ENCODE measurements at places on chromosomes 16 and 17. TPM values are rescaled to one million over a fixed set of nuclear protein-coding genes. Genes with fewer than 3 reads are reported as not detected.

DNA sequence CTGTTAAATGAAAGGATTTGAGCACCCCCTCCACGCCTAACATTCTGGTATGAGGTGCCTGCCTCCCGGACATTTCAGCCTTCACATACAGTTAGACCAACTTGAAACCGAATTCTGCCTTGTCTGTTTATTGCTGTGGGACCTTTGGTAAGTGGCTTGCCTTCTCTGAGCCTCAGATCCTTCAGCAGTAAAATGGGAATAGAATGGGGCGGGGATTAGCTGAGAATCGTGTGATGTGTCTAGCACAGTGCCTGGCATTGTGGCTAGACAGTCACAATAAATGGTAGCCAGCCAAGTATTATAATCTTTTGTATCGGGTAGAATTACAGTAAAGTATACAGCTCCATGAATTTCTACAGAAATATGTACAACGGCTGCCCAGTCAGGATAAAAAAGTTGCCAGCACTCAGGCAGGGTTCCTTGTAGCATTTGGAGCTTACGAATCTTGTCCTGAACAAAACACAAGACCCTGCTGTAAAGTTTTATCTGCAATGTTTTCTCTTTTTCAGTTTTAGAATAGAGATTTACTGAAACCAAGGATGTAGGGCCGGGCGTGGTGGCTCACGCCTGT, 786 bp downstream of the TMC7 start:
- no peak for DNase-seq

The SMIM22 gene
- total RNA-seq = not detected

The CTDNEP1 gene
- total RNA-seq = 9.6 TPM

GRCh38 chr17:3400055-3400454, 1.8 kb upstream of the OR1E1 start:
- DNase-seq = no peak

GRCh38 chr16:69217433-69217832, 30.5 kb downstream of the SNTB2 start:
- peak; percentile 8 for DNase-seq

DNA sequence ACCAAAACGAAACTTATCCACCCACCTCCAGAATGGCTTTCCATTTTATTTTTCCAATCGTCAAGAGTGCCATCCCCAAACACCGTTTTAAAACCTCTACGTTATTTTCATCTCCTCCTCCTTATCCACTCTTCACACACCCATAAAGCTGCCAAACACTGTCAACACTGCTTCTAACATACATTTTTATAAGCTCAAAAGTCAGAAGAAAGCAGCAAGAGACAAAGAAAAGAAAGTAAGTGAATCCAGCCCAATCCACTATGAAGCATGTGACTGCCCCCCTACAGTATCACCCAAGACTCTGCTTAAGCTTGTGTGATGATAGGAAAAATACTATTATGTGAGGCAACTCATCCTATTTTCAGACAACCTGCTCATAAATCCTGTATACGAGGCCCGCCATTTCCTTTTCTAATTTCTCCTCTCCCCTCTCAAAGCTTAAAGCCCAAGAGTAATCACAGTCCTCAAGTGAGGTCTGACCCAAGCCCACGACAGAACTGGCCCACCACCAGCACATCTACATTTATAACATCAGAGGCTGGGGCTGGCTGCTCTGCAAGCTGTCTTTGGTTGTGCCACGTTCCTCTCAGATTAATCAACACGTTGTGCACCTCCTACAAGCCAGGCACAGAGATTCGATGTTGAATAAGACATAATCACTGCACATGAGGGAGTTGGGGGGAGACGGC, 16.3 kb downstream of the USP31 start:
- no peak for DNase-seq

GRCh38 chr16:57192146-57192545, 6.0 kb downstream of the RSPRY1 start:
- no peak for DNase-seq

The SERPINF2 gene
- total RNA-seq = 0.68 TPM

The WNT9B gene
- not detected for total RNA-seq

The SLX4 gene
- 4.8 TPM for total RNA-seq

DNA sequence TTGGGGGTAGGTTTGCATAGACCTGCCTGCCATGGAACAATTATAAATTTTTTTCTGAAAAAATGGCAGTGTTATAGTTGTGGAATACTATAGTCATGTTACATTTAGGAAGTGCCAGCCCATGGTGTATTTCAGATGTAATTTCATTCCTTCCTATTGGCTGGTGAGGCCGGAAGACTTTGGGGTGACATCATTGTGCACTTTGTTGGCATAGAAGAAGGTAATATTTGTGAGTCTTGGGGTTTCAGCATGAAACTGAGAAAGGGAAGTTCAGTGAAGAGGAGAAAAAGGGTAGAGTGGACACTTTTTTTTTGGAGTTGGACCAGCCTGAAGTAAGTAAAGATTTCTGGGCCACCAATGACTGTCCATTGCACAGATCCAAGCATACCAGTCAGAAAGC, 16.0 kb upstream of the HEATR6 start:
- DNase-seq = no peak

- DNase-seq = no peak
Measured at GRCh38 chr16:22677024-22677830, 136.7 kb upstream of the HS3ST2 start.

- no peak for DNase-seq
Measured at GRCh38 chr16:85041219-85042166, 13.9 kb downstream of the KIAA0513 start.

GRCh38 chr17:50263331-50264262, 10.7 kb upstream of the TMEM92 start:
- DNase-seq = no peak

- DNase-seq = no peak
Measured at GRCh38 chr16:87782033-87782432, 16.2 kb upstream of the KLHDC4 start.

DNA sequence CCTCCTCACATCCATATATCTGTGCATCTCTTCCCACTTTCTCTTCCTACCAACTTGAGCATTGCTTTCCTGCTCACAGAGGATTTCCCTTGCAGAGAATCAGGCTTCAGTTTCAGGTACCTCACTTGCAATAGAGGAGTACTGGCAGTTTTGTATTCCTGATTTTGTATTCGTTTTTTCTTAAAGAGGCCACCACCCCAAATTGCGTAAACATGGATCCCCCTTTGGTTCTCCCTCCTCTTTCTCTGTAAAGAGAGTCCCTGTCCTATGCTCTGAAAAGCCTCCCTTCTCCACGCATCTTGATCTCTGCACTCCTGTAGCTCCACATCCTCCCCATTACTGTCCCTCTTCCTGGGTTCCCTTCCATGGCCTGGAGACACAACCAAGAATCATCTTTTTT, 32.2 kb downstream of the TEKT3 start:
- DNase-seq = no peak

The ITGAL gene
- not detected for total RNA-seq

DNA sequence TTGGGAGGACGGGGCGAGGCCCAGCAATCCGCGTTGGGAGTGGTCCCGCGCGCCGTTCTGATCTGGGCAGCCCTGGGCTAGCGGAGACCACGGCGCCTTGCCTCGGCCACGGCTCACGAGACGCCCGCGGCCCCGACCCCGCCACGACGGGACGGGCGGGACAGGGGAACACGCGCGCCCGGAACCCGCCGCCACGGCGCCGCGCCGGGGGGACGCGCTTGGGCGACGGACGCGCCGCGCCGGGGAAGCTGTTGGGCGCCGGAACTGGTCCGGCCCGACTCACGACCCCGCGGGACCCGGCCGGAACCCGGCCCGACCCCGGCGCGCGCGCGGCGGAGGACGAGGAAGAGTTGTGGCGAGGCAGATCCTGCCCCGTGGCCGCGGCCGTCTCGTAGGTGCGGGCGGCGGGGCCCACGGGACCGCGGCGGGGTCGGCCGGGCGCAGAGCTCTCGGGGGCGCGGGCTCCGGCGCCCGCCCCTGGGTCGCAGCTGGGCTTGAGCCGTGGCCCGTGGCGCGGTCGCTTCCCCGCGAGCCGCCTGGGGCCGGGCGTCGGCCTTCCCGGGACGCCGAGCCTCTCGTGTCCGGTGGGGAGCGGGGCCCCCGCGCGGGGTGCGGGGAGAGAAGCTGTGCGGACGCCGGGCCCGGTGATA, at the start of gene ACSF3:
Gene ACSF3 (plus strand): TSS at position 251 of the 650 bp plus-strand sequence. CDS start 6,830 bp downstream, outside the sequence.
- DNase-seq = peak; percentile 45

- DNase-seq = no peak
Measured at GRCh38 chr16:88553739-88554138, 16.5 kb upstream of the ZC3H18 start.

DNA sequence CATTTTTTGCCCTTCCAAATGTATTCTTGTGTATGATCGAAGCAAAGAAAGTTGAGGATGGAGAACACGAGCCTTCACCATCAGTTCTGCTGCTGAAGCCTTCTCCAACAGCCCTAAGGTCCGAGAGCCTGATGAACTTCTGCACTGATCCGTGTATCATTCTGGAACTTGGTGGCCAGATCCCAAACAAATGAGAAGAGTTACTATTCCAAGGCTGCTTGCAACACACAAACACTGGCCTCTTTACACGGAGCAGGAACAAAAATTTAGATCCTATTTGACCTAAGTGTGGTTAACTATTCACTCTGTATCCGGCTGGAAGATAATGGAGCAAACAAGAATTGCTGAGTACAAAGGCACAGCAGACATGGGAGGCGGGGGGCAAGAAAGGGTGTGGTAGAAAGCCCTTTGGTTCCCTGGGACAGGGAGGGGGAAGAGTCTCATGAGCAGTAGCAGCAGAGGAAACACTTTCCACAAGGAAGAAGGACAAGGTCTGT, 282.9 kb downstream of the SOX9 start:
- no peak for DNase-seq

The KRT40 gene
- total RNA-seq = not detected

GRCh38 chr17:17157041-17157440, 49.1 kb downstream of the PLD6 start:
- DNase-seq = no peak

DNA sequence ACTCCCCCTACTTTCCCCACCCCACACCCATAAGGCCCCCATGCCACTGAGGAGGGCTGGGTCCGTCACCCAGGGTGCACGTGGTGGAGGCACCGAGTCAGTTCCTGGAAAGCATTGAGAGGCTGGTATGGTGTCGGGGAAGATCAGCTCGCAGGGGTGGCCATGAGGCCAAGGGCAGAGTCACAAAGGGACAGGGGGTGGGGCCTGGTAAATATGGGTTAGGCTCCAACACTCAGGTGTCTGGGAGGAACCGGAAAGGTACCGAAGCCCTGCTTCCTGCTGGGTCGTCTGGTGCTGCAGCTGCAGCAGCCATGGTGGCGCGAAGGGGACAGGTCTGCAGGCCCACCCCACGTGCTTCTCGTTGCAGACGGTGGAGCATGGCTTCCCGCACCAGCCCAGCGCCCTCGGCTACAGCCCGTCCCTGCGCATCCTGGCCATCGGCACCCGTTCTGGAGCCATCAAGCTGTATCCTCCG, 30.2 kb downstream of the LLGL2 start:
- DNase-seq = no peak

DNA sequence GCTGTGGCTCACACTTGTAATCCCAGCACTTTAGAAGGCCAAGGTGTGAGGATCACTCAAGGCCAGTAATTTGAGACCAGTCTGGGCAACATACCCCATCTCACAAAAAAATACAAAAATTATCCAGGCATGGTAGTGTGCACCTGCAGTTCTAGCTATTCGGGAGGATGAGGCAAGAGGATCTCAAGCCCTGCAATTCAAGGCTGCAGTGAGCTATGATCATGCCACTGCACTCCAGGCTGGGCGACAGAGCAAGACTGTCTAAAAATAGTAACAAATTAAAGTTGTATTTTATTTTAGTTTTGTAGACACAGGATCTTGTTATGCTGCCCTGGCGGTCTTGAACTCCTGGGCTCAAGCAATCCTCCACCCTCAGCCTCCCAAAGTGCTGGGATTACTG, 18.2 kb downstream of the USP31 start:
- no peak for DNase-seq

DNA sequence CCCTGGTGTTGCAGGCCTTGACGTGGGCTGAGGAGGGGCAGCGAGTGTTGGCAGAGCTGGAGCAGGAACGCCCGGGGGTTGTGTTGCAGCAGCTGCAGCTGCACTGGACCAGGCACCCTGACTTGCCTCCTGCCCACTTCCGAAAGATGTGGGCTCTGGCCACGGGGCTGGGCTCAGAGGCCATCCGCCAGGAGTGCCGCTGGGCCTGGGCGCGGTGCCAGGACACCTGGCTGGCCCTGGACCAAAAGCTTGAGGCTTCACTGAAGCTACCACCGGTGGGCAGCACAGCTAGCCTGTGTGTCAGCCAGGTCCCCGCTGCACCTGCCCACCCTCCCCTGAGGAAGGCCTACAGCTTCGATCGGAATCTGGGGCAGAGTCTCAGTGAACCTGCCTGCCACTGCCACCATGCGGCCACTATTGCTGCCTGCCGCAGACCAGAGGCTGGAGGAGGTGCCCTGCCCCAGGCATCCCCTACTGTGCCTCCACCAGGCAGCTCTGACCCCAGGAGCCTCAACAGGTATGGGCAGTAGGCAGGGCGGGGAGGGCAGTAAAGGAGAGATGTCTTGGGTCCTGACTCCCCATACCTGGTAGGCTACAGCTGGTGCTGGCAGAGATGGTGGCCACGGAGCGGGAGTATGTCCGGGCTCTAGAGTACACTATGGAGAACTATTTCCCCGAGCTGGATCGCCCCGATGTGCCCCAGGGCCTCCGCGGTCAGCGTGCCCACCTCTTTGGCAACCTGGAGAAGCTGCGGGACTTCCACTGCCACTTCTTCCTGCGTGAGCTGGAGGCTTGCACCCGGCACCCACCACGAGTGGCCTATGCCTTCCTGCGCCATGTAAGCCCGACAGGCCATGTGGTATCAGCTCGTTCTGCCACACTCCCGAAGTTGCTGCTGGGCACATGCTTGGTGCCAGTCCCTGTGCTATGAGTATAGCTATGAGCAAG, 5.6 kb downstream of the PLEKHG4 start:
- DNase-seq = no peak

DNA sequence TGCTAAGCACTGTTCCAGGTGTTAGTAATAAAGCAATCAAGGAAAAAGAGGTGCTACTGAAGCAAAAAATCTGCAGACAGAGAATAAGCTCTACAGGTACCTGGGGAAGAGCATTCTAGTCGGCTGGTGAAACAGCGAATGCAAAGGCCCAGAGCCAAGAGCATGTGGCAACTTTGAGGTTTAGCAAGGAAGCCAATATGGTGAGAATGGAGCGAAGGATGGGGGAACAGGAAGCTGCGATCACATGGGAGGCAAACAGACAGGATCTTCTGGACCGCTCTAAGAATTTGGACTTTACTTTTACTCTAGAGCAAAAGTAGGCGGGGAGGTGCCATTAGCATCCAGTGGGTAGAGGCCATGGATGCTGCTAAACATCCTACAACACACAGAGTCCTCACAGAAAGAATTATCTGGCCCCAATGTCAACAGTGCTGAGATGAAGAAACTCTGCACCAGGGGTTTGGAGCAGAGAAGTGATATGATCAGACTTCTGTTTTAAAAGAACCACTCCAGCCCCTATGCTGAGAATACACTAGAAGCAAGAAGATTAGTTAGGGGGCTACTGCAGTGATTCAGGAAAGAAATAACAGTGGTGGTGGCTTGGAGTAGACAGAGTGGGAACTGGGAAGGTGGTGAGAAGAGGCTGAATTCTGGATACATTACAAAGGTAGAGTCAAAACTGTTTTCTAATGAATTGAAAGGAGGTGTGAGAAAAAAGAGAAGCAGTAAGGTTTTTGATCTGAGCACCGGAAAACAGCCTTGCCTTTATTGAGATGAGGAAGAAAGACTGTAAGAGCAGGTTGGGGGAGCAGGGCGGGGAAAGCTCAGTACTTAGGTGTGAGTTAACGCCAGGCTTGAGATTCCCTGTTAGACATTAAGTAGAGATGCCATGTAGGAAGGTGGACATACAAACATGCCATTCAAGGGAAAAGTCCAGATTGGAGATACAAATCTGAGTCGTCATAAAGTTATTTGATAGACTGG, 11.0 kb downstream of the EFTUD2 start:
- no peak for DNase-seq

The CSH2 gene
- total RNA-seq = not detected
